ENCODE measurements at places on chromosomes 1 and 21.

- no peak for DNase-seq
These were observed 82.1 kb upstream of the ARHGAP29 start for GRCh38 chr1:94319319-94320102.

DNA sequence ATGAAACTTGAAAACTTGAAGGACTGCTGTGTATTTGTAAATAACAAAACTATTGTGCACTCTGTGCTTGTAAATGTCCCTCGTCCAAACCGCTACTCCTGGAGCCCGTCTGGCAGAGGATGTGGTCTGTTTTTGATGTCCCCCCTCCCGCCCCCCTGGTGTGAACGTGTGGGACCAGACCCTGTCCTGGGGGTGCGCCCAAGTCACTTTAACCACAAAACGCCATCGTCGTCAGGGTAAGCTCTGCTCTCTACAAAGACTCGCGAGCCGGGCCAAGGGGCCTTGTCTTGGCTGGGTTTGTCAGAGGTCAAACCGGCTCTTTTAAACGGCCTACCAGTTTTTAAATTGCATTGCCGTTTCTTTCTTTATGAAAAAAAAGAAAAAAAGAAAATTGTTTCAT, 87.4 kb upstream of the TMEM51 start:
- DNase-seq: no peak

GRCh38 chr1:2099886-2100779, 49.9 kb downstream of the PRKCZ start:
- DNase-seq: no peak

- no peak for DNase-seq
These were observed 51.1 kb downstream of the SWT1 start for GRCh38 chr1:185207980-185208602.

DNA sequence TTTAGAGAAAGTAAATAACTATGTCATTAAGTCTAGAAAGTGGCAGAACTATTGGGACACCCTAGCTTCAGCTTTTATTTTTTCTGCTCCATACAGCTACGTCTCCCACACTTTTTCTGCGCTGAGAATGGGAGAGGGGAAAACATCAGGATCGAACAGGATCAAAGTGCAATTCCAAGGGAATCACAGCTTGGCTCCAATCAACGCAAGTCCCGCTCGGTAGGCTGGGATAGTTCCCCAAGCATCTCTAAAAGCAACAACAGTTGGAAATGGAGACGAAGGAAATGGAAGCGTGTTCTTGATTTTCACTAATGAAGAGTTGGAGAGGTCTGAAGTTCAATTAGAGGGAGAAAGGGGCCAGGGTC, 536 bp downstream of the HMGCL start:
- DNase-seq: peak; percentile 56

DNA sequence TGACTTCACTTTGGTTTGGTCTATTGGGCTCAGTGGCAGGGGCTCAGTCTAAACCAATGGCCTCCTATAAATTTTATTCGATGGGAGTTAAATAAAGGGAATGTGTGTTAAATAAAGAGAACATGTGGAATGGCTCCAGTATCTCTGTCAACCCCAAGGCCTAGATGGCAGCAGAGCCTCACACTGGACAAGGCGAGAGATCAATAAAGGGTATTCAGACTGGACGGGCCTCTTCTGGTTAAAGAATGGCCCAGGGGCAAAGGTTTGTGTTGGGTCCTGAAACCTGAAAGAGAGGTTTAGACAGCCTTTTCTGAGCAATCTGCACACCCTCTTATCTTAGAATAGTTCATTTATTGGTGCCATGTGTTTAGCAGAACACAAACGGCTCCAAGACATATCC, 34.7 kb downstream of the SH3BP5L start:
- no peak for DNase-seq

DNA sequence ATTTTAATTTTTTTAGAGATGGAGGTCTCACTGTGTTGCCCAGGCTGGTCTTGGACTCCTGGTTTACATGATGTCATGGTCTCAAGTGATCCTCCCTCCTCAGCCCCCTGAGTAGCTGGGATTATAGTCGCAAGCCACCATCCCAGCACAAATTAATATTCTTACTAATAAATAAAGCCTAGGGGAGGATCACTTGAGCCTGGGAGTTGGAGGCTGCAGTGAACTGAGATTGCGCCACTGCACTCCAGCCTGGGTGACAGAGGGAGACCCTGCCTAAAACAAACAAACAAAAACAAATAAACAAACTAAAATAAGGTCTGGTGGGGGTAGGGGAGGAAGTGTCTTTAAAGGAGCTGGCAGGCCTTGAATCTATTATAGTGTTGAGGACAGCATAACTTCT, 8.7 kb upstream of the GADD45A start:
- no peak for DNase-seq

DNA sequence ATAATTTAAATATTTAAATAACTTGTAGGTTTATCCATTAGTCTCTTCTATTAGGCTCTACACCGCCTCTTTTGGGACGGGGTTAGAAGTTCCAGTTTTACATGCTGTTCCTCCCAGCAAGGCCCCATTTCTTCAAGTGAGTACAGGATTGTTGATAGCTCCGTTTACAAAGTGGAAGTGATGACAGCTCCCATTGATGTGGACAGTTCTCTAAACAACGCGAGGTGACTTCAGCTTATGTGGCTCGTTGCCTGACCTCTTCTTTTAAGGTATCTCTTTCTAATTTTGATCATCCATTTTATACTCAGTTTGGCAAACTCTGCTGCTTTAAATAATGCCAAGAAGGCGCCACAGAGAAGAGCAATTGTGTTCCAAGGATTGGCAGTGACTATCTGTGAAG, 49.7 kb downstream of the PACC1 start:
- no peak for DNase-seq

DNA sequence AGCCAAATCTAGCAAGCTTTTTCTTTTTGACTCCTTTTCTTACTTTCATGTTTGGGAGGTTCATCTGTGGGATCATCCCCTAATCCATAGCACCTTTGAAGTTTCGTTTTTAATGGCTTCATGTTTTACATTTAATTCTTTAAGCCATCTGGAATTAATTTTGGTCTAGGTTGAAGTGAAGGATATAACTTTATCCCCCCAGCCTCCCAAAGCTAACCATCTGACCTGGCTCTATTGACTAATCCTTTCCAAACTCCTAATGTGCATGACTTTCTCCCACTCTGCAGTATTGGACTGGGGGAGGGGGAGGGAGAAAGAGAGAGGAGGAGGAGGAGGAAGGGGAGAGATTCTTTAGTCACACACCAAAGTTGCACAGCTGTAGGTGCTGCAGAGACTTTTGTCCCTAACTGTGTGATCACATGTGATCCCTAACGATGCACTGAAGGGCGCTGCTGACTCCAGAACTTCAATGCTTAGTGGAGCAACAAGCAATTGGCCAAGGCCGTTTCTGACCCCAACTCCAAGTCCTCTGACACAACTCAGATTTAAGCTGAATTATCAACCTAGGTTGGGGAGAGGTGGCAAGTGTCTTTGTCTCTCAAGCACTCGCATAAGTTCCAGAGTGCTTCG, 191.6 kb downstream of the HUNK start:
- no peak for DNase-seq

DNA sequence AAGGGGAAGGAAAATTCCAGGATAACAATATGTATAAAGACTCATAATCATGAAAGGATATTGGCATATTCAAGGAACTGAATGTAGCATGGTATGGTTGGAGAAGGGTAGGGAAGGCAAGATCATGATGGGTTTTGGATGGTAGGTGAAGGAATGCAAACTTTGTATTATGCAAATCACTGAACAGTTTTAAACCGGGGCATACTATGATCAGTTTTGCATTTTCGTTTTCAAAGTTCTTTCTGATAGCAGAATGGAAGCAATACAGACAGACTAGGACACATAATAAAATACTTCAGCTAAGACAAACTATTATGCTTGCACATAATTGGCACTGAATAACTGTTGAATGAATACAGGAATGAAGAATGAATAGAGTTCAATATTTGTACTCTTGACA, 14.5 kb upstream of the CTH start:
- no peak for DNase-seq

DNA sequence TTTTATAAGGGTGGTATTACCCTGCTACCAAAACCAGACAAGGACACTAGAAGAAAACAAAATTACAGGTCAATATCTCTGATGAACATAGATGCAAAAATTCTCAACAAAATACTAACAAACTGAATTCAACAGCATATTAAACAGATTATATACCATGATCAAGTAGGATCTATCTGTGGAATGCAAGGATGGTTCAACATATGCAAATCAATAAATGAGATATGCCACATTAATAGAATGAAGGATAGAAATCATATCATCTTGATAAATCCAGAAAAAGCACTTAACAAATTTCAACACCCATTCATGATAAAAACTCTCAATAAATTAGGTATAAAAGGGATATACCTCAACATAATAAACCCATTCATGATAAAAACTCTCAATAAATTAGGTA, 24.3 kb upstream of the MYBPHL start:
- no peak for DNase-seq

- DNase-seq: no peak
These were observed 69.0 kb downstream of the BRINP2 start for GRCh38 chr1:177239792-177240191.

- no peak for DNase-seq
These were observed 478 bp upstream of the PRDM2 start for GRCh38 chr1:13699510-13699909.

DNA sequence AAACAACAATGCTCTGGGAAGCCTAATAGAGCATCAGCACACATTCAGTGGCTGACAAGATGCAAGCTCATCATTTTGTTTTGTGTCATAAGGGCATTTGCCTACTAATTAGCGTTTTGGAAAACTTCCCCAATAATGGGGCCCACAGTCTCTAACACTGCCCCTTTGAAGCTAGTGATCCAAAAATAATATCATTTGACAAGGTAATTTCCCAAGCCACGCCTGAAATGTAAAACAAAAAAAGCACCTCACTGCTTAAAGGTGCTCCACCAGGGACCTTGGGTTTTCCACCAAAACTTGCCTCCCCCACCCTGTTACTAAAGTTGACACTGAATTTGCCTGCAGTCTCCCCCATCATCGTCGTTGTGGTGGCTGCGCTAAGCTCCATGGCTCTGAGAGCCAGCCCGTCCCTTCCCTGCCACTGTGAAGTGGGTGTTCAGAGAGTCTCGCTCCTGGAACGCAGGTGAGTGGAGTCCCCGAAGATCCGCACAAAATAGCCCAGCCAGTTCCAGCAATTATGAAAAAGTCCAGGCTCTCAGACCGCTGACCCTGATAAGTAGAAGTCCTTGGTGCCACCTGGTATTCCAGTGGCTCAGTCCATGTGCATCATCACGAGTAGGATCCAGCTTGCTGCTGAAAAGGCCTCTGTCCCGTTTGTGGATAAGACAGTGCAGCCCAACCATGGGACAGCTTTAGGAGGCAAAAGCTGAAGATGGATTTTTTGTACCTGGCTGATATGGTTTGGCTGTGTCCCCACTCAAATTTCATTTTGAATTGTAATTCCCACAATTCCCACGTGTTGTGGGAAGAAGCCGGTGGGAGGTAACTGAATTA, 52.2 kb downstream of the RAB3GAP2 start:
- no peak for DNase-seq

GRCh38 chr1:203098914-203099520, 13.2 kb upstream of the MYOG start:
- no peak for DNase-seq

DNA sequence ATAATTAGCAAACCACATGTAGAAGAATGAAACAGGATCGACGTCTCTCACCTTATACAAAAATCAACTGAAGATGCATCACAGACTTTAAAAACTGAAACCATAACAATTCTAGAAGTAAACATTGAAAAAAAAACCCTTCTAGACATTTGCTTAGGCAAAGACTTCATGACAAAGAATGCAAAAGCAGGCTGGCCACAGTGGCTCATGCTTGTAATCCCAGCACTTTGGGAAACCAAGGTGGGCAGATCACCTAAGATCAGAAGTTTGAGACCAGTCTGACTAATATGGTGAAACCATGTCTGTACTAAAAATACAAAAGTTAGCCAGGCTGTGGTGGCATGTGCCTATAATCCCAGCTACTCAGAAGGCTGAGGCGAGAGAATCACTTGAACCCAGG, 1351.7 kb downstream of the MRPL39 start:
- DNase-seq: no peak

GRCh38 chr1:229034342-229034741, 236.6 kb upstream of the RAB4A start:
- no peak for DNase-seq

GRCh38 chr1:114620419-114620818, 39.0 kb upstream of the BCAS2 start:
- no peak for DNase-seq

GRCh38 chr1:112826217-112826944, 111.2 kb upstream of the PPM1J start:
- no peak for DNase-seq

DNA sequence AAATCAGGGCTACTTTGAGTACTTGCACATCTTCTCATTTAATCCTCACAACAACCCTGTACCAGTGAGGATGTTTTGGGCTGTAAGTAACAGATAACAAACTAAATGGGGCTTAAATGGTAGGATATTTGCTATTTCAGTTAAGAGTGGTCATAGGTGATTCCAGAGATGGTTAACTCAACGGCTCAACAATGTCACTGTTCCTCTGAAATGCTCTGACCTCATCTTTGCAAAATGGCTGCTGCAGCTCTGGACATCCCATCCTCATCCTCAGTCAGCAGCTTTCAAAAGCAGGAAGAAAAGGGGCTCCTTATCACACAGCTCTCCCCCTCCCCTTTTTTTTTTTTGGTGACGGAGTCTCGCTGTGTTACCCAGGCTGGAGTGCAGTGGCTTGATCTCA, 1.5 kb downstream of the LDLRAD2 start:
- DNase-seq: no peak
